ENCODE measurements at places on chromosomes 13 and 19. TPM values are rescaled to one million over a fixed set of nuclear protein-coding genes. Genes with fewer than 3 reads are reported as not detected.

DNA sequence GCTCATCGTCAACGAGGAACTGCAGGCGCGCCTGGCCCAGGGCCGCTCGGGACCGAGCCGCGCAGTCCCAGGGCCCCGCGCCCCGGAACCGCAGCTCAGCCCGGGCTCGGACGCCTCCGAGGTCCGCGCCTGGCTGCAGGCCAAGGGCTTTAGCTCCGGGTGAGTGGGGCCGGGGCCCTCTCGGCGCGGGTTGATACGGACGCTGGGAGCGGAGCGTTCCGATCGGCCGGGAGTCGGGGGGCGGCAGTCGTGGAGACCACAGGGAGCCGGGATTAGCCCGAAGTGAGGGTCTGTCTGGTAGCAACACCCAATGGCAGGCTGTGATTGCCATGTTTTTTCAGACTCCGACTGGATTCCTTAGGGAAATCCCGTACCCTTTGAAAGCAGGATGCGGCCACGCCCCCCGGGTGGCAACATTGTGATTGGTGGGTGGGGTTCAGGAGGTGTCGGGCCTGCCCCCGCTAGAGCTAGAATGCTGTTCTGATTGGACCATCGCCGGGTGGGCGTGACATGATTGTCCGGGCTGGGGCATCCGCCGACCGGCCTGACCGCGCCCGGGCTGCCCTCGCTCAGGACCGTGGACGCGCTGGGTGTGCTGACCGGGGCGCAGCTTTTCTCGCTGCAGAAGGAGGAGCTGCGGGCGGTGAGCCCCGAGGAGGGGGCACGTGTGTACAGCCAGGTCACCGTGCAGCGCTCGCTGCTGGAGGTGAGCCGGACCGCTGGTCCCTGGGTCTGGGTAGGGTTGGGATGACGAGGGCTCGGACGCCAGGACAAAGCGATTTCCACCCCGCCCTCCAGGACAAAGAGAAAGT, 11.3 kb downstream of the EPS8L1 start:
- H3K36me3 ChIP-seq = no peaks in the 10 kb centered on the region
- no peak overlapping the region for H3K27ac ChIP-seq
- DNase-seq = peak; percentile 99
- H3K4me1 ChIP-seq = peaks cover 29% of the 10 kb centered on the region
- peaks cover 3% of the 10 kb centered on the region for H3K27me3 ChIP-seq
- peak overlapping the region; percentile 46 for H3K4me3 ChIP-seq

GRCh38 chr13:80708791-80709190, 367.9 kb upstream of the SPRY2 start:
- H3K27me3 ChIP-seq = no peaks in the 10 kb centered on the region

DNA sequence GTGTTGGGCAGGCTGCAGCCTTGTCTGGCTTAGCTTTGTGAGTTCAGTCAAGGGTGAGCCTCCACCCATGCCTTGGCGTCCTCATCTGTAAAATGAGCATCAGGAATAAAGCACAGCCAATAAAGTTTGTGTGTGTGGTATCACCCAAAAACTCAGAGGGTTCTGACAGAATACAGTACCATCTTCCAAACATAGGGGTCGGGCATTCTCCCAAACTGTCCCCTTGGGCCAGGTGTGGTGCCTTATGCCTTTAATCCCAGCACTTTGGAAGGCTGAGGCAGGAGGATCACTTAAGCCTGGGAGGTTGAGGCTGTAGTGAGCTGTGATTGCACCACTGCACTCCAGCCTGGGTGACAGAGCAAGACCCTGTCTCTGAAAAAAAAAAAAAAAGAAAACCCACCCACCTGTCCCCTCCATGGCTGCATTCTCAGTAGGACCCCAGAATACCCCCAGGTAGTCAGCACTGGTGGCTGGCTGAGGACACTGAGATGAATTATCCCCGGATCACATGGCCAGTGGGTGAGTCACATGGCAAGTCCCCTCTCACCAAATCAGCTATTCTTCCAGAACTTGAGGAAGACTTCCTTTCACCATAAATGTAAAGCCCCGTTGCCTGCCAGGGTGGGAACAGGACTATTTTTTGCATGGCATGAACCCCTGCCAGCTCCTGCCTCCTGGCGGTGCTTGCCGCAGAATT, 18.6 kb downstream of the POP4 start:
- no peak overlapping the region for H3K4me3 ChIP-seq
- no peak for DNase-seq
- H3K27ac ChIP-seq = no peak overlapping the region
- no peaks in the 10 kb centered on the region for H3K27me3 ChIP-seq
- no peaks in the 10 kb centered on the region for H3K36me3 ChIP-seq

Gene TTYH1
- total RNA-seq = 24.3 TPM

DNA sequence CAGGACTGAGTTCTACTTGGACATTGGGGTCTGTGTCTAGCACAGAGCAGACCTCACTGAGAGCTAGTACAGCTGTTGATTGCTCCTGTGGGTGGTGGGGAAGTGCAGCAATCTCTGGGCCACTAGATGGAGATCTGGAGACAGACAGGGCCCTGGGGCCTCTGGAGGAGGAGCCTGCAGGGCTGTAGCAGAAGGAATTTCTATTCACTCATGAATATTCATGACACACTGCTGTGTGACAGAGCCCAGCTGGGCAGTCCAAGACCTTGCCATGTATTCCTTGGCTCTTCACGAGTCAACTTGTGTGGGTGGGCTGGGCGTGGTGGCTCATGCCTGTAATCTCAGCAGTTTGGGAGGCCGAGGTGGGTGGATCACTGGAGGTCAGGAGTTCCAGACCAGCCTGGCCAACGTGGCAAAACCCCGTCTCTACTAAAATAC, 37.5 kb downstream of the SUGP2 start:
- H3K36me3 ChIP-seq = peaks cover 29% of the 10 kb centered on the region
- no peaks in the 10 kb centered on the region for H3K27me3 ChIP-seq
- no peak overlapping the region for H3K27ac ChIP-seq
- no peak overlapping the region for H3K4me3 ChIP-seq
- peaks cover 4% of the 10 kb centered on the region for H3K4me1 ChIP-seq
- peak; percentile 47 for DNase-seq

Gene FOXA3
- total RNA-seq = 20.2 TPM

DNA sequence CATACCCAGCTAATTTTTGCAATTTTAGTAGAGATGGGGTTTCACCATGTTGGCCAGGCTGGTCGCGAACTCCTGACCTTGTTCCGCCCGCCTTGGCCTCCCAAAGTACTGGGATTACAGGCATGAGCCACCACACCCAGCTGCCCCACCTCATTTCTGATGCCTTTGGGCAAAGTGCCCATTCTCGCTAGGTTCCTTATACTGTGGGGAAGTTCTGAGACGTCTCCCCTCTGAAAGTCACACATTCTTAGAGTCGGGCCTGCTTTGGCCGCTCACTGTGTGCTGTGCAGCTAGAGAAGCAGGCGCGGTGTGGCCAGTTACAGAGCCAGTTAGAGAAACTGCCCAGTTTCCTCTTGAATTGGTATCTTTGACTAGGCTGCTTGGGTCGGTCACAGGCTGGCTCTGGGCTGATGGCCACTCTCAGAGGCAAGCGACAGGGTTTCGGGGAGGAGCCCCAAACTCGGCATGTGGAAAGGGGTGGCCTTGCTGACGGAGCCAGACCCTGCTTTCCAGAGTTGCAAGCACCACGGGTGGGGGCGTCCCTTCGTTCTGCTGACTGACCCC, 18.0 kb downstream of the PRAM1 start:
- no peak overlapping the region for H3K4me3 ChIP-seq
- H3K36me3 ChIP-seq = peaks cover 33% of the 10 kb centered on the region
- H3K4me1 ChIP-seq = no peaks in the 10 kb centered on the region
- H3K27ac ChIP-seq = no peak overlapping the region

DNA sequence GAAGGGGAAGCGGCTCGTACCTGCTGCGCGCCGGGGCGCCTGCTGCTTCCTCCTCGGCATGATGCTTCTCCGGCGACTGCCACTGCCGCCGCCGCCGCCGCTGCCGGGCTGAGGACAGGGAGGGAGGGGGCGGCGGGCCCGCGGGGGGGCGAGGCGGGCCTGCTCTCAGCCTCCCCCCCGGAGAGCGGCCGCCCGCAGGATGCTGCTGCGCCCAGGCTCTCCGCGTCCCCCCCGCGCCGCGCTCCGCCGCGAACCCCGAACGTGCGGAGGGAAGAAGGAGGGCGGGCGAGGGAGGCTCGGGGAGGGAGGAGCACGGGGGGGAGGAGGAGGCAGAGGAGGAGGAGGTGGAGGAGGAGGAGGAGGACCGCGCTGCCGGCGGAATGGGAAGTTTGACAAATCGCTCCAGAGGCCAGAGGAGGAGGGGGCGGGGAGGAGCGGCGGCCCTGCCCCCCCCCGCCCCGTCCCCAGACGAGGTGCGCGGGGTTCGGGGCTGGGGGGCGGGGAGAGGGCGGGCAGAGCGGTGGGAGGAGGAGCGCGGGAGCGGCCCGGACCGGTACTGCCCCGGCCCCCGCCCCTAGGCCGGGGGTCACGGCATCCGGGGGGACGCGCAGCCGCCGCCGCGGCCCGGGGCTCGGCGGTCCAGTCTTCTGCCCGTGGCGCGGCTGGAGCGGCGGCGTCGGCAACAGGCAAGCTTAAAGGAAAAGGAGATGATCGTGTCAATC, at the start of gene TSHZ3:
Gene TSHZ3 (minus strand): TSS at position 277 of the 722 bp plus-strand sequence. CDS start 217 bp downstream, at position 60.
- no peaks in the 10 kb centered on the region for H3K36me3 ChIP-seq
- H3K4me3 ChIP-seq = peak within 1 kb of the TSS; percentile 90
- no peak for DNase-seq
- no peak within 1 kb of the TSS for H3K27ac ChIP-seq
- H3K27me3 ChIP-seq = peaks cover 51% of the 10 kb centered on the region

GRCh38 chr13:77580748-77581147, 45.2 kb downstream of the SCEL start:
- H3K27ac ChIP-seq = no peak overlapping the region
- H3K27me3 ChIP-seq = no peaks in the 10 kb centered on the region
- H3K4me1 ChIP-seq = no peaks in the 10 kb centered on the region
- H3K4me3 ChIP-seq = no peak overlapping the region
- no peaks in the 10 kb centered on the region for H3K36me3 ChIP-seq

Gene KANK3
- 2.3 TPM for total RNA-seq

- no peaks in the 10 kb centered on the region for H3K36me3 ChIP-seq
- peak; percentile 73 for DNase-seq
- H3K4me1 ChIP-seq = no peaks in the 10 kb centered on the region
- no peak overlapping the region for H3K27ac ChIP-seq
These were observed 380.8 kb downstream of the LMO7 start for GRCh38 chr13:76016799-76017400.

Gene OR10H1
- not detected for total RNA-seq

GRCh38 chr13:47133011-47133445, 236.2 kb upstream of the HTR2A start:
- H3K27ac ChIP-seq = no peak overlapping the region
- H3K27me3 ChIP-seq = no peaks in the 10 kb centered on the region
- H3K4me3 ChIP-seq = no peak overlapping the region
- H3K4me1 ChIP-seq = peaks cover 8% of the 10 kb centered on the region

Gene C19orf18
- total RNA-seq = 0.98 TPM

DNA sequence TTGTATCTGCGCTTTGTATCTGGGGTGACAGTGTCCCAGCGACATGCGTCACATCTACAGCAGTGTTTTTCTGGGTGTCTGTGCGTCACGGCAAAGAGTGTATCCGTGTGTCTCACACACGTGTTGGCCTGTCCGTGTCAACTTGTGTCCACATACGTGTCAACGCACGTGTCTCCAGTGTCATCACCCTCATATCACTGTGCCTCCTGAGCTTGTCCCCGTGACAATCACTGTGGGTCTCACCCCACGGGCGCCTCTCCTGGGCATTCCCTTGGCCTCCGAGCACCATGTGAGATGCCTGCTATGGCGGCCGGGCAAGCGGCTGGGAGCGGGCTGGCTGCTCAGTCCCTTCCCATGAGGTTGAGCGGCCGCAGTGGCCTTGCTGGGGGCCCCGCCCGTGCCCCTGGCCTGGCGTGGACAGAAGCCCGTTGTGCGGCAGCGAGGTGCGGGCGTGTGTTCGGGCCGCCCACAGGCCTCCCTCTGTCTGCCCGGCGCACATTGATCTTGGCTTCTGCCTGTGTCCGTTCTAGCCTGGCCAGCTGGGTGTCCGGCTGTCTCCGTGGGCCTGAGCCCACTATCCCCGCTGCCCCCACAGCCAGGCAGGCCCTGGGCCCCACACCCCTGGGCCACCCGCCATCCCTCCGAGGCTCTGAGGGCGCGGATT, 6.4 kb downstream of the NFIX start:
- H3K36me3 ChIP-seq = no peaks in the 10 kb centered on the region
- no peak for DNase-seq
- H3K4me1 ChIP-seq = no peaks in the 10 kb centered on the region
- H3K27me3 ChIP-seq = peaks cover 94% of the 10 kb centered on the region

Gene MAP1S
- total RNA-seq = 116 TPM

Gene SLC1A6
- total RNA-seq = 14.0 TPM

- no peak for DNase-seq
- no peaks in the 10 kb centered on the region for H3K27me3 ChIP-seq
- no peak overlapping the region for H3K27ac ChIP-seq
- no peaks in the 10 kb centered on the region for H3K36me3 ChIP-seq
These were observed 47.4 kb downstream of the FLT3 start for GRCh38 chr13:28052945-28053344.

Gene PALM
- total RNA-seq = 16.5 TPM

Gene ELL
- 10.5 TPM for total RNA-seq

DNA sequence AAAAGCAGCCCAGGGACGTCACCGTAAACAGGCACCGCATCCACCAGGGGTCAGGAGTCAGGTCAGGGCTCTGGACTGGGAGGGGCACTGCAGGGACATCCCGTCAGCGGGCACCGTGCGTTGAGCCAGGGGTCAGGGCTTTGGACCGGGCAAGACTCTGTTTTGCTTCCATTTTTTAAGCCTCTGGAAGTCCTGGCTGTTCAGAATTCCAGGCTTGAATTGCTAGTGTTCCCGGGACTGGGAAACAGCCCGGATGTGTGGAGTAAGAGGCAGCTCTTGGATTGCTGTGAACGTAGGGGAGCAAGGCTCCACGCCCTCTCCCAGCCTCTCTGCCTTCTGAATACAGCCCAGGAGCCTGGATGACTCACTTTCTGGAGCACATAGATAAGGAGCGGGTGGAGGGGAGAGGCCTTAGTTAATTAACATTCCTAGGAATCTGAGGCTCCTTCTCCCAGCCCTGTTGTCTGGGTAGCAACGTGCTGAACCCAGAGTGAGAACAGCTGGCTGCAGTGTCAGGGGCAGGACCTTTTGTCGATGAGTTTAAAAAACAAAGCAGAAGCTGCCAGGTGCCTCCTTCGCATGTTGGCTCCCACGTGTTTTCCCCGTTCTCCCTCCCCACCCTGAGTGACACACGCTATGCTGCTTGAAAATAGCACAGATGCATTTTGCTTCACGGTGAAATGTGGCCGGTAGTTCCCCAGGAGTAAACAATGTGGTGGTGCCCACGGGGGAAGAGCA, 21.9 kb downstream of the ATP11A start:
- no peaks in the 10 kb centered on the region for H3K36me3 ChIP-seq
- peak overlapping the region; percentile 36 for H3K4me3 ChIP-seq
- DNase-seq = peak; percentile 74
- H3K4me1 ChIP-seq = peaks cover 23% of the 10 kb centered on the region
- H3K27ac ChIP-seq = peak overlapping the region; percentile 87

Gene LGALS14
- total RNA-seq = 0.50 TPM

Gene CRX
- total RNA-seq = not detected

- H3K4me1 ChIP-seq = peaks cover 6% of the 10 kb centered on the region
- no peak overlapping the region for H3K27ac ChIP-seq
- no peaks in the 10 kb centered on the region for H3K36me3 ChIP-seq
- peaks cover 6% of the 10 kb centered on the region for H3K27me3 ChIP-seq
- no peak overlapping the region for H3K4me3 ChIP-seq
These were observed 5.4 kb upstream of the CDC37 start for GRCh38 chr19:10408511-10409283.
